Naive thymus-derived CD8-positive, alpha-beta T cell (primary cell): ENCODE measurements at places on chromosomes 6 and 20.

- DNase-seq, result no peak
Observed at GRCh38 chr20:24109537-24109936, 121.0 kb upstream of the GGTLC1 start.

GRCh38 chr20:39547546-39548408, 585.6 kb downstream of the DHX35 start:
- no peak for DNase-seq

GRCh38 chr6:93550551-93551276, 131.4 kb upstream of the EPHA7 start:
- no peak for DNase-seq

DNA sequence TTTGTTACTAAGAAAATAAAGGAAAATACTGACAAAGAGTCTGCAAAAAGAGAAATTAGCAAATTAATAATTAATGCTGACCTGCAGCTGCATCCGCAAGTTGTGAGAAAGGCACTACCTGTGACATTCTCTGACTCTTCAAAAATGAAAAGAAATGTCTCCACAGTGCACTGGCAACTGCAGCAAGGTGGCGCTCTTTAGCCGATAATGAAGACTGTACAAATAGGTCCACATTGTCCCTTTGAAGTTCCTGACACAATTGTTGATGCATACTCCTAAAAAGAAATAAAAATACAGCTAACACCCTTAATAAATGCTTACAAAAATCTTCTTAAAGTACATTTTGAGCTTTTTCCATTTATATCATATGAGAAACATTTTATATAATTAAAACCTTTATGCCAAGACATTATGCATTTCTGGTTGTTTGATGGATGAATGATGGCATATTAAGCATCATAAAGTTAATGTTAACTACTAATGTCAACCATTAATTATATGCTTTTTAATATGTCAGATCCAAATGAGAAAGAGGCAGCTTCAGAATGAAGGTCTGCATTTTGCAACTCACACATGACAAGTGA, 96.5 kb downstream of the MMS22L start:
- peak; percentile 54 for DNase-seq

GRCh38 chr6:53171605-53172467, 23.2 kb upstream of the GCM1 start:
- peak; percentile 93 for DNase-seq

DNA sequence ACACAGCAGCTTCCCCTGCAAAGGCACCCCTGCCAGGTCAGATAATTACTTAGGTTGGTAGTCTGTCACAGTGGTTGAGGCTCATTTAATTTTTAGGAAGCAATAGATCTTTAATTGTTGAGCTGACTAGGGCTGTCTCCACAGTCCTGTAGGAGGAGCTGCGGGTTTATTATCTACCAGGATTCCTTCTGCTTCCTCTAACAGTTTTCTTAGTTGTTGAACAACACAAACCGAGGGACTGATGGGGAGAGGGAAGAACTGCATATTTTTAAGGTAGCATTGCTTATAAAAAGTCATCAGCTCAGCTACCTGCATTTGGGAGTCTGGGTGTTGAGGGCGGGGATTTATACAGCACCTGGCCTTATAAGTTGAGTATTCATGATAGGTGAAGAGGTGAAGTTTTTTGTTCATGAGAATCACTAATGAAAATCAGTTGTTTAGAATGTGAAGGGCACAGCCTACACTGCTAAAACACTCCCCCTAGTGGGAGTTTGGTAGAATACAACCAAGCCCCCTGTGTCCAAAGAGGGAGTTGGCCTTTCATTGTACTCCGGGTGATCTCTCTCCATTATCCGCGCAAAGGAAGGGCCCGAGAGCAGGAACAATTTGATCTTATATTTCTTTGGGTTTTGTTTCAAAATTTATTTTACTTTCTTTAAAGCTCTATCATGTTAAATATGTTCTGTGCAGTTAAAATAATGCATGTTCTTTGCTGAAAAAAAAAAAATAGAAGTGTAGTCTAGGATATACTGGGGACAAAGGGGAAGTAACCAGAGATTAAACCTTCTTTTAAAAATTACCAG, 69.6 kb downstream of the SSR1 start:
- peak; percentile 42 for DNase-seq

DNA sequence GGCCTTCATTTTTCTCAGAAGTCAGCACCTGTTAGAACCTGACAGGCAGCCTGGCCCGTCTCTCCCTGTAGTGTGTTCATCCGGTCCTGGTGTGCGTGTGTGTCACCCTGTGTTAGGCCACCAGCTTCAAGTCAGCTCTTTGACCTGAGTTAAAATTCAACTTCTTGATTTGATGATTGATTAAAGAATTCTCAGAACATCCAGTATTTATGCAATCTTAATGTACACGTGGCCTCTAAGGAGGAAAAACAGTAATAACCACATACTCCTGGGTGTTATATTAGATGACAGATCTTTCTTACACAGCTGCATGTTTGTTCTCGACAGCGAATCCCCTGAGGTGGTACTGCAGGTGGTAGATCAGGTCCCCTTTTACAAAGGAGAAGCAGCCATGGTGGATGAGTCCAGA, 19.1 kb upstream of the TMEM217 start:
- no peak for DNase-seq

DNA sequence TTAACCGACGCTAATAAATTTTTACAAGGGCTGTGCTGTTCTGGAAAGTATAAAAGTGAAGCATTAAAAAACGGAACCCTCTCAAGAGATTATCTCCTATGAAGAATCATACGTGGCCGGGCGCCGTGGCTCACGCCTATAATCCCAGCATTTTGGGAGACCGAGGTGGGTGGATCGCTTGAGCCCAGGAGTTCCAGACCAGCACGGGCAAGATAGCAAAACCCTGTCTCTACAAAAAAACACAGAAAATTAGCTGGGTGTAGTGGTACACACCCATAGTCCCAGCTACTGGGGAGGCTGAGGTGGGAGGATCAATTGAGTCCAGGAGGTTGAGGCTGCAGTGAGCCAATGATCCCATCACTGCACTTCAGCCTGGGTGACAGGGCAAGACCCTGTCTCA, 83.4 kb downstream of the GMPR start:
- DNase-seq, result no peak

GRCh38 chr20:53306192-53306805, 287.3 kb downstream of the ZNF217 start:
- DNase-seq, result no peak

DNA sequence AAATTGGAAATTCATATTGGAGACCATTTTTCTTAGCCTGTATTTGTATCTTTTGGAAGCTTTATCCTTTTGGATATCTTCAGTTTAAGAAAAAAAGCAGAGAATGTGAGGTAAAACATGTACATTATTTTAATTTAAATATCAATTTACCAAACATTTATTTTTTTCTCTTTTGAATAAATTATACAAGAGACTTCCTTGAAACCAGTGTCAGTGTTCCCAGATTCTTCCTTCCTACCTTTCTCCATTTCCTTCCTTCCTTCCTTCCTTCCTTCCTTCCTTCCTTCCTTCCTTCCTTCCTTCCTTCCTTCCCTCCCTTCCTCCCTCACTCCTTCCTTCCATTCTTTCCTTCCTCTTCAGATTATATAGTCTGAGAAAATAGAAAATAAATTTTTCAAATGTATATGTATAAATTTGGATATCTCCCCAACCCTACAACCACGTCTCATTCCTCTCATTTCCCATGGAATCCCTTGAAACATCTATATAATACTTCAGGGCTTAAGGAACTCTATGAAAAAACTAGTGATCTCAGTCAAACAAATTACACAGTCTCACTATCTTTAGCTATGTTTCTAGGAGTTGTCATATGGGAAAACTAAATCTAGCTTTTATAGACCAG, 528.4 kb downstream of the GRIK2 start:
- no peak for DNase-seq

DNA sequence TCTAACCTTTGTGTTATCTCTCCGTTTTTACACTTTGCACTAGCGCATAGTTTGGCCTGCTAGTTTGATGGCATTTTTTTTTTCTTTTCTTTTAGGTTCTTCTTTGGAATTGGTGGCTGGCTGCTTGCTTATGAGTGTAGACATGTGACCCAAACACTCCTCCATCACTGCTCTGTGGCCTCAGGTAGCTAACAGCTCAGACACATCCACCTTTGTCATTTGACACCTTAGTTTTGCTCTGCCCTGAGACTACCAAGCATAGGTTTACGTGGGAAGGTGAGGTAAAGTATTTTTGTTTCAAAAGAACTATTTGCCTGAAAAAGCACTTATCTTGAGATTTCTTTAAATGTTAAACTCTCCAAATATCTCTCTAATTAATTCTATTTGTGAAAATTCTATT, 368.4 kb upstream of the MAP3K7 start:
- DNase-seq, result no peak

GRCh38 chr20:23362392-23363256, 642 bp downstream of the GZF1 start:
- DNase-seq, result no peak

- DNase-seq, result no peak
Observed at GRCh38 chr20:36466089-36466488, 75.2 kb upstream of the MYL9 start.

DNA sequence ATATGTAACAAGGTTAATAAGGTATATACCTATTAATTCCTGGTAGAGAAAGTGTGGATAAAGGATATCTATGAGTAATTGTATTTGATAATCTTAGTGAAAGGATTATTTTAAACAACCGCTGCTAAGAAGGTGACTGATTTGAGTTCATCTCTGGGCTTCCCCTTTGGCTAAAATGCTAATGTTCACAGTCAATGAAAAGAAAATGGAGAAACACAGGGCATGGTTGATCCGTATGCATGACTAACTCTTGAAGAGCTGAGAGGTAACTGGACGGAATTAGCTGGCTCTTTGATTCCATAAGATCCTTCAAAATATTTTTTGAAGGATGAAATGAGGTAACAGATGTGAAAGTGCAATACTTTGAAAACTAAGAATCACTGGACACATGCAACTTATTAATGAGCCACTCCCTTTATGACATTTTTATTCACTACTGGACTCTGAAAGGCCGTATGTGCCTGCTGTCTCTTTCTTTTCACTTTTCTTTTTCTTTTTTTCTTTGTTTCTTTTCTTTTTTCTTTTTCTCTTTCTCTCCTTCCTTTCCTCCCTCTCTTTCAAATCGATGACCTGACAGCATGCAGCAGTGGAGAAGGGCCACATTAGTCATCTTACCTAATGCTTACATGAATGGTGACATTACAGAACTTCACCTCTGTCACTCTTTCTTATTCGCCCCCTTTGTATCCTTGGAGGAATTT, 464.6 kb downstream of the CDKAL1 start:
- no peak for DNase-seq

GRCh38 chr20:60132162-60132826, 174.1 kb downstream of the CDH26 start:
- no peak for DNase-seq

GRCh38 chr20:63794614-63795013, 36.5 kb downstream of the ZBTB46 start:
- no peak for DNase-seq

DNA sequence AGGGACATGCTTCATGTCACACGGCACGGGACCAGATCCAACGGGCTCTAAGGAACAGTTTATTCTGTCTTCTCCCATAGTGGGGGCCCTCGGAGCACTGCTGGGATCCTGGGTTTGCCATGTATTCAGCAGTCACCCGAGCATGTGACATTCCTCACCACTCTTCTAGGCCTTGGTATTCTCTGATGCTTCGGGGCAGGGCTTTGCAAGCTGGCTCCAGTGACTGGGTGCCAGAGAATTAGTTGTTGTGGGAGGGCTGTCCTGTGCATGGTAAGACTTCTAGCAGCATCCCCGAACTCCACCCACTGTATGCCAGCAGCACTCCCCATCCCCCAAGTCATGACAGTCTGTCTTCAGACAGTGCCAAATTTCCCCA, 5.4 kb downstream of the CCN5 start:
- DNase-seq, result no peak

DNA sequence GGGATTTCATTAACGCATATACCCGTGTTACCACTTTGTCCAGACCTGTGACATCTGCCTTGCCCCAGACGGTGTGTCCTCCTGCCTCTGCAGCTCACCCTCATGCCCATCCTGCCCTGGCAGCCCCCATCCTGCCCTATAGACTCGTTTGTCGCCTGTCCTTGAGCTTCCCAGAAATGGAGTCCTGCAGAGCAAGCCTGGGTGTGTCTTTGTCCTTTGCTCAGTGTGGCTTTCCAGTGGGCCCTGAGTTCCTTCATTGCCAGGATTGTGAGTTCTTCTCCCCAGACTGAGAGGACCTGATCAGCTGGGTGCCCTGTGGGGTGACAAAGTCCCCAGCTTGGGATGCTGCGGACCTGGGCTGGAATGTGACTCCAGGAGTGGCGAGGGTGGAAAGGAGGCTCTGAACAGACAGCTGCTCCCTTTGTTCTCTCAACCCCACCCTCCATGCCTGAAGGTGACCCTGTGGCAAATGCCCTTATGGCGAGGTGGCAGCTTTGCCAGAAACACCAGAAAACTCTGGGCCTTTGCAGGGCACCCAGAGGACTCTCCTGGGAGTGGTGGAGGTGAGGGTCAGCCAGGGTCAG, 2.4 kb upstream of the CST3 start:
- DNase-seq, result no peak

DNA sequence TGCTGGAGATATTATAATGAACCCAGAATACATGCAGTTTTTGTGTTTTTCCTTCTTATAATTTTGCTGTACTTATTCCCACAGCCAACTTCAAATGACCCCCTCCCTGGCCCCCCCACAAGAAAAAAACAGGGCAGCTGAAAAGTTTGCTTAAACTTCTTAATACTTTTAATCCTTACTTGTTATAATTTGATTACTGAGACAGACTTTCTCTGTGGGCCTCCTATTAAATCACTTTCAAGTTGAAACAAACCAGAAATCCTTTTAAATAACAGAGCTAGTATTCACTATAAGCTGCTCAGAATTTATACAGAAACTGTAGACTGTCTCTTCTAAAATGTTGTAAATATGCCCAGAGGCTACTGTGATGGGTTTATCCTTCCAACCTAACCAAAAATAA, 106.3 kb downstream of the CENPW start:
- DNase-seq, result no peak

- no peak for DNase-seq
Observed at GRCh38 chr20:53346335-53346648, 247.3 kb downstream of the ZNF217 start.

- no peak for DNase-seq
Observed at GRCh38 chr20:17568045-17568788, 1.7 kb upstream of the DSTN start.

DNA sequence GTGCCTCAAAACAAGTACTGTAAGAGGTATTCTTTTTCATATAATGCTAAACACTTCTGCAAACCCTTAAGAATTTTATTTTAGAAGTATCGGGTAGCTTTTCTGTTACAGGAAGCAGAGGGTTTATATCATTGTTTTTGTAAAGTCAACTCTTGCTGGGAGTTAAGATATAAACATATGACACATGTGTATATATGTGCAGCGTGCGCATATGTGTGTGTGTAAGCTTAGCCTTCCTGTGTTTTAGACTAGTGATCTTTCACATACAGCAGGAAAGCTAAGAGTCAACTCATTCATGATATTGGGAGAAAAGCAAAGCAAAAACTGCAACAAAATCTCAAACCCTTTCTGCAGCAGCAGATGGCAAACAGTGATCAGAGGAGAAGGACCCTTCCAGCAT, 102.4 kb downstream of the ARID1B start:
- no peak for DNase-seq

DNA sequence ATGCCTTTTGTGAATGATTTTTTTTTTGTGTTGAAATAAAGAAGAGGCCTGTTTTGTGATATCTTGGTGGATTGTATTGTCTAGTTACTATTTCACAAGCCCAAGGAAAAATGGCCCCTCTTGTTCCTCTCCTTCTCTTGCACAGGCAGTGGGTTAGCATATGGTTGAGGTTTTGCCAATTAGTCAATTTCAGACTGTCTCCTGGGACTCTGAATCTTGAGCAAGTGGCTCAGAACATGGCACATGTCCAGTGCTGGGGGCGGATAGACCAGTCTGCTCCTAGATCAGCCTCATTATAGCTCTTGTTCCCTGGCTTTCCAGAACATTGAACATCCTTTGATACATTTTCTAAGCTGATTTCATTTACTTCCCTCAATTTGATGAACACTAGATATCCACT, 589.2 kb downstream of the PHF3 start:
- DNase-seq, result no peak
